ENCODE measurements at places on chromosomes 13 and 19.
A peak's percentile ranks its signal among the peaks of the same experiment; 100 is the strongest.

- no peak for DNase-seq
Observed at GRCh38 chr13:81078048-81078447, 737.1 kb upstream of the SPRY2 start.

DNA sequence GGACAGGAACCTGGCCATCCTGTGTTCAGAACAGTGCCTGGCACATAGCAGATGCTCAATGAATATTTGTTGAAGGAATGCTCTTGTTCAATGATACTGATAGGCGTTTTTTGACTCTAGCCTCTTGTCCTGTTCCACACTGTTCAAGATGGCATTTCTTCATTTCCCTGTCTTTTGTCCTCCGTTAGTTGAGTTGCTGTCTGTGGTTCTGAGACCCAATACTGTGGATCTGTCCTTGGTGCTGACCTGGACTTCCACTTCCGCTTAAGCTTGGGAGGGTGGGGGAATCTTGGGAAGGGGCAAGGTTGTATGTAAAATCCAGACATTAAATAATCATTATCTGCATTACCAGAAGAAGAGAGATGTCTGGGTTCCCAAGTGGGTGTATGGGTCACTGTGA, 8.3 kb upstream of the KCNN4 start:
- no peak for DNase-seq

DNA sequence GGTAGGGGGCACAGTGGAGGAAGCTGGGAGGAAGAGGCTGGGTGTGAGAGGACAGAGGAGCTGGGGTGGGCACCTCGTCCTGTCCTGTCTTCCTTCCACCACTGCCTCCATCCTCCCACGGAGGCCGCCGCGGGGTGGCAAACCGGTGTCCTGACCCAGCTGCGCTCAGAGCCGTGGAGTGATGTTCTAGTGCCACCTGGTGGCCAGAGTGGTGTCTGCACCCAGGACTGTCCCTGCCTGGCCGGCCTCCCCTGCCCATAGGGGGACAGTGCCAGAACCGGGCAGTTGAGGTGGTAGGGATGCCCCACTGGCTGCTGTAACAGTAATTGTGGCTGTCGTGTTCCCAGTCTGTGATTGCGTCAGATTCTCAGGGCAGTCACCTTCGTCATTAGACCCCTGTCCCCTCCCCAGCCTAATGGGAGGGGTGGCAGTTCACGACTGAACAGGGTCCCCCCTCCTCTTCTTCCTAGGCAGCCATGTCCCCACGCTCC, 11.1 kb upstream of the ARRDC2 start:
- peak; percentile 85 for DNase-seq

- no peak for DNase-seq
Observed at GRCh38 chr13:90493667-90494066, 853.8 kb upstream of the MIR17HG start.

DNA sequence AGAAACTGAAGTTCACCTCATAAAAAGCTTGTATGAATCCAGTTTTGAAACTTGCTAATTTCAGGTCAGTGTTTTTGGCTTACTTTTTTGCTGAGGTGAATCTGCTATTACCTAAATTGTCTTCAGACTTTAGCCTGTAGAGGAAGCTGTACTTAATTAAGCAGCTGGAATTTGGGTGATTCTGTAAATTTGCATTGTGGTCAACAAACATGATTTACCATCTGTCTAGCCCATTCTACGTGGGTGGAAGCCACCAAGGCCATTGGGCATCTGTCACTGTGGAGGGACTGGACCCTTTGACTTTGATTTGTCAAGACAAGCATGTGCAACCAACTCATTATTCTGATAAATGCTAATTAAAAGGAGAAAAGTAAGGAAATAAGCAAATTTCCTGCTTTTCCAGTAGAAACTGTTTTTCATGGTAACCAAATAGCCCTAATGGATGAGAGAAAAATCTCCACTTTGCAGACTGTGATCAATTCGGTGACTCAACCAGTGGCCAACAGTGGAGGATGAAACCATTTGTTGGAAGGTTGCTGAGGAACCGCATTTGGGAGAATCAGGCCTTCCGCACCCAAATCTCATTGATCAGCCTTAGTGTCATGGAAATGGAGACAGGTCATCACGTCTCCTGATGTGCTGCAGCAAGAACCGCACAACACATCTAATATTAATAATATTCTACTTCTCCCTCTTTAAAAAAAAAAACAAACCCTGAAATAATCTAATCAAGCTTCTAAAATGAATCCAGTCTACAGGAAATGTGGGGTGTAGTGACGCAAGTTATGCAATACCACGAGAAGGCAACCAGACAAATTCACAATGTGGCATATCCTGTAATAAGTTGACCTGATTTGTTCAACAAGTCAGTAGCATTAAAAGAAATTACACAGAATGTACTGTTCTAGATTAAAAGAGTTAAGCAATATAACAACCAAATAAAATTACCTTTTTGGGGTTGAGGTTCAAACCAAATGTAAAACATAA, 54.3 kb downstream of the GARRE1 start:
- peak; percentile 49 for DNase-seq

DNA sequence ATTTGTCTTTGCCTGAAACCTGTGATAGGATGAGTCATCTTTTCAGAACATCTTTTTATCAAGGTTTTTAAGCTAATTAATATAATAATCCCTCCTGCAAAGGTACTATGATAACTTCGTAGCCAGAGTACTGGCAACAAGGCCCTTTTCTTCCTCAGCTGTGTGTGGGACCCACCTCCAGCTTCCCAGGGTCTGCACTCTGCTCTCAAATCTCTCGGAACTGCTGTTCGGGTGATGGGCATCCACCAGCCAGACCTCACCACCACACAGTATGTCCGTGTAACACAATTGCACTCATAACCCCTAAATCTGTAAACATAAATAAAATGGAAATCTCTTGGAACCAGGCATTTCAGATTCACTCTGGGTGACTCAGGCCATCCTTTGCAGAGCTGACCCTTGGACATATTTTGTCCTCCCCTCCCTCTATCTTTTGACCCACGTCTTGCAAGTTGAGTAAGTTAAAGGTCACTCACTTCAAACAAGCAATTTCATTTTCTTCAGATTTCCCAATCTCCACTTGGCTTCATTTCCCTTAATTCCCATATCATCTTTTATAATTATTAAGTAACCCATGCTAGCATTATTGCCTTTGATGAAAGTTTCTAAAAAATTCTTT, 29.5 kb downstream of the COL4A1 start:
- DNase-seq: no peak

- no peak for DNase-seq
Observed at GRCh38 chr19:51994048-51994644, 7.5 kb upstream of the ZNF350 start.

- no peak for DNase-seq
Observed at GRCh38 chr13:73556128-73556527, 497.3 kb downstream of the KLF5 start.

GRCh38 chr19:41816761-41817160, 20.4 kb downstream of the CEACAM3 start:
- no peak for DNase-seq

DNA sequence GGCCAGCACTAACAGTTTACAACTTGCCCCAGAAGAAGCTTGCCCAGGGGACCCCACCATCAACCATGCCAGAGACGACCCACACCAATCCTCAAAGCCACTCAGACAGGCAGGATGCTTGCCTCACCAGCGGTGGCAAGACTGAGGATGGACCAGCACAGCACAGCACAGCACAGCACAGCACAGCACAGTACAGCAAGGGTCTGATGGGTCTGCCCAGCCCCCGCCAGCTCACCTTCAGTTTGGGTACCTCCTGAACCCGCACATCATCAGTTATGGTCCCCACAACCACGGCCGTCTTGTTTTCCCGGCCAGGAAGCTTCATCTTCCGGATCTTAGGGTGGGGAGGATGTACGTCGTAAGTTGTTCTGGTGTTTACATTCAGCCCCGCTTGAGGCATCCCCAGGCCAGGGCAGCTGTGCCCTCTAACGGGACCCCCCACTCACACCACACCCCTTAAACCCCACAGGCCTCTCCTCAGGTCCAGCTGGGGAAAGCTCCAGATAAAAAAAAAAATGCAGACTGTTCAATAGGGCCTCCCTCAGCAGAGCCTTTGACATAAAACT, 1.7 kb upstream of the FAM83E start:
- DNase-seq: no peak

DNA sequence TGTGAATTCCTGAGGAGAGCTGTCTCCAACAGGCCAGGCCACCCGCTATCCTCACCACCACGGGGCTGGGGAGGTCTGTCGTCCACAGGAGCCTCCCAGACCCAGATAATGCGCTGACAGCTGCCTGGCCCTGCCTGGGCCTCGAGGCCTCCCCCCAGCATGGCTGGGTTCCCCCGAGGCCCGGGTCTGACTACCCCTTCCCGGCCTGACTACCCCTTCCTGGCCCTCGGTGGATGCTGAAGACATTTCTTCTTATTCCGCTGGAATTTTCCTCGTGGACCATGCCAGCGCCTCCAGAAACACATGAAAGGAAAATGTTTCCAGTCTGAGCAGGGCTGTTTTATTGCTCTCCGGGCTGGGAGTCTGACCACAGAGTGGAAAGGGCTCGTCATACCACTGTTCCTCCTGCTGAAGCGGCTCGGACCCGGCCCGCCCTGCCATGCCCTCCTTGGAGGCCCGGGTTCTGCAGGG, 16.8 kb upstream of the COMP start:
- DNase-seq: no peak

GRCh38 chr13:64928696-64929499, 2301.2 kb downstream of the PCDH9 start:
- no peak for DNase-seq

DNA sequence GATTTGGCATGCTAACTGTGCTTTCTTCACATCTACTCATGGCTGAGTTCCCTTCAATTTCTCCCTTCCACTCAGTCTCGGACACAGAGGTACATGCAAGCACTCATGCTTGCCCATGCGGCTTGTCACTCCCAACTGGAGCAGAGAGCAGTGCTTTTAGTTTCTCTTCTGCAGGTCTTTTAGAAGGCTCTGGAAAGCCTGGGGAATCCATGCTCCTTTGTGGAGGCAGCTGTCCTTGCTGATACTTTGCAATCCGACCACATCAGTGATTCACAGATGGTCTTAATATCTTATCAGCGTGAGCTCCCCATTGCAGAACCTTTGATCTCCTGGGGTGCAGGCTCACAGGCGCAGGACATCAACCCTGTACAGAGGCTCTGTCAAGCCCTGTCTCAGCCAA, 203.9 kb downstream of the COL4A1 start:
- no peak for DNase-seq

DNA sequence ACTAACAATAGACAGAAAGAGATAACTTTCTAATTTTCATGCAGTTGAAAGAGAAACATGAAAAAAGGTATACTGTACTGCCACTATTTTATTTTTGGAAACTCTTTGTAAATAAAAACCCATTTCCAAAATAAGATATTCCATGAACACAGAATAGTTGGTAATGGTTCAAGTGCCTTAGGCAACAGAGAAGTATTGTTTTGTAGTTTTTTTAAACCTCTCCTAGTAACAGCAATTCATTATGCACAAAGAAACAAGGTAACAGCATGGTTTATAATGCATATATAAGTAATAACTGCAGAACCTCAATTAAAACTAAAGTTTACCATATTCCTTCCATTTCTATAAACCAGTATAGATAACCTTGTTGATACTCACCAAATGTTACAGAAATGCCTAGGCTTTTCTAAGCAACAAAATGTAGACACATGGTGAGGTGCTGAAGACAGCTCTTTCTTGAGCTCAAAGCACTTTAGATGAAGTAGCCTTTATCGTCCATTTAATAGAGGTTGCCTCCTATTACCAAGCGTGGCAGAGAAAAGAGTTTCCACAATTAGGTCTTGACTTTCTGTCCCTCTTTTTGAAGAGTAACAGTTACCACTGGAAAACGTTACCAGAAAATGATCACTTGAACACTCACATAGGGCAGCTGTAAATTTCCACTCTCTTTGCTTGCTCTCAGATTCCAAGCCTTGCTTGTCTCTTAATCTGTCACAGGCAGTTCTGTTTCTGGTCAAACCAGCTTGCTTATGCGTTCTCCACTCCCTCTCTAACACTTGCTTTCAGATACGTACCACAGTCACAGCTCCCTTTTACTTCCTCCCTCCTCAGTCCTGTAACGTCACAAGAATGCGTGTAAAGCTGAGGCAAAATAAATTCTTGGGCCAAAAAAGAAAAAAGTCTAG, 42.9 kb downstream of the CAB39L start:
- no peak for DNase-seq

DNA sequence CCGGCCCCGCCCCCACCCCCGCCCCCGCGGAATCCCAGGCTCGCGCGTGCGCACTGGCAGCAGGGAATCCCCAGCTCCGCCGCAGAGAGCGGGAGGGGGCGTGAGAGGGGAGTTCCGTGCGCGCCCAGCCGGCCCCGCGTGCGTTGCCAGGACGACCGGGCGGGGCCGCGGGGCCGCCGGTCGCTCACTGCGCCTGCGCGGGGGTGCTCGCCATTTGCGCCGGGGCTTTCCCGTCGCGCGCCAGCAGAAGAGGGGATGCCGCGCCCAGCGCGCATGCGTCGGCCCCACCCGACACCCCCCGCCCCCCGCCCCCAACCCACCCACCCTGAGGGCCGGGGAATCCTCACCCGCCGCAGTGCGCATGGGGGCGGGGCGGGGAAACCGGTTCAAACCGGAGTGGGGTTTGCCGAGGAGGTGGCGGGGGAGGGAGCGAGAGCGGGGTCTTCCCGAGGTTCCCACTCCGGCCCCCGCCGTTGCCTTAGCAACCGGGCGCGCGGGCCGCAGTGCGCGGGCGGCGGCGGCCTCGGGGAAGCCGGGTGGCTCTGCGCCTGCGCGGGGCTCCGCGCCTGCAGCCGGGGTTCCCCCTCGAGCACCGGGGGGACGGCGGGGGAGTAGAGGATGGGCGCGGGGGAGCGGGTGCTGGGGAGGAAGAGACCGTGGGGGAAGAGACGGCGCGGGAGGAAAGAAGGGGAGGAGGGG, 15.1 kb downstream of the CCDC124 start:
- DNase-seq: peak; percentile 96

GRCh38 chr13:43295321-43295720, 271.9 kb downstream of the DNAJC15 start:
- DNase-seq: no peak

DNA sequence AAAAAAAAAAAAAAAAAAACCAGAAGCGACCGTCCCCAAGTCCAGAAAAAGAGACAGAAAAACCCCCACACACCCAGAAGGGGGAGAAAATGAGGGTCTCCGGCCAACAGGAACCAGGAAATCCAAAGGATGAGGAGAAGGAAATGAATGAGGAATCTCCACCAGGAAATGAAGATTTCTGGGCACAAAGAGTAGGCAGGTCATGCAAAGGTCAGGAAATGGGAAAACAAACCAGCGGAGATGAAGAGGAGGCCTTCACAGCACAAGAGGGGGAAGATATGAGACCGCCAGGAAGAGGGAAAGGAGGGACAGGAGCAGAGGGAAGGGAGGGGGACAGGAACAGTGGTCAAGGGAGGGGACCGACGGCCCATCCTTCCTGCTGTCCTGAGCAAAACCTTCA, 5.8 kb downstream of the TEAD2 start:
- DNase-seq: no peak

- DNase-seq: no peak
Observed at GRCh38 chr19:29805031-29805965, 6.5 kb upstream of the CCNE1 start.

DNA sequence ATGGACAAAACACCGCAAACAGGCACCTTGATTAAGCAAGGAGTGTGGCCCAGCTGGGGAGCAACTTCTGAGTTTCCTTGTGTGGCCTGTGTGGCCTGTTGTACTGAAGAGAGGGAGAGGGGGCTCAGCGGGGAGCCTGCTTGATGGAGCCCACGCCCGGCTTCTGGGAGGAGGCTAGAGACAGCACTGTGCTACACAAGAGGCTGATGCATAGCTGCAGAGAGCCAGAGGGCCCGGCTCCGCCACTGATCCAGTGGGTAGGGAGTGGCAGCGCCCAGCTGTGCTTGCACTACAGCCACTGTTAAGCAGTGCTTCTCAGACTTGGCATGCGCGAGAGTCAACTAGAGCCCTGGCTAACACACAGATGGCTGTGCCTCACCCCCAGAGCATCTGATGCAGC, 19.0 kb downstream of the LYL1 start:
- no peak for DNase-seq

GRCh38 chr19:31070146-31071065, 278.8 kb downstream of the TSHZ3 start:
- DNase-seq: no peak
